HepG2 (cell line): ENCODE measurements at places on chromosomes 5 and 9. TPM values are rescaled to one million over a fixed set of nuclear protein-coding genes. Genes with fewer than 3 reads are reported as not detected.

GRCh38 chr5:41223962-41224361 lies 10.6 kb upstream of the C6 start:
- H3K27ac ChIP-seq, result no peak overlapping the region
- no peaks in the 10 kb centered on the region for H3K36me3 ChIP-seq
- no peaks in the 10 kb centered on the region for H3K4me1 ChIP-seq
- H3K27me3 ChIP-seq, result no peaks in the 10 kb centered on the region
- H3K4me3 ChIP-seq, result no peak overlapping the region

DNA sequence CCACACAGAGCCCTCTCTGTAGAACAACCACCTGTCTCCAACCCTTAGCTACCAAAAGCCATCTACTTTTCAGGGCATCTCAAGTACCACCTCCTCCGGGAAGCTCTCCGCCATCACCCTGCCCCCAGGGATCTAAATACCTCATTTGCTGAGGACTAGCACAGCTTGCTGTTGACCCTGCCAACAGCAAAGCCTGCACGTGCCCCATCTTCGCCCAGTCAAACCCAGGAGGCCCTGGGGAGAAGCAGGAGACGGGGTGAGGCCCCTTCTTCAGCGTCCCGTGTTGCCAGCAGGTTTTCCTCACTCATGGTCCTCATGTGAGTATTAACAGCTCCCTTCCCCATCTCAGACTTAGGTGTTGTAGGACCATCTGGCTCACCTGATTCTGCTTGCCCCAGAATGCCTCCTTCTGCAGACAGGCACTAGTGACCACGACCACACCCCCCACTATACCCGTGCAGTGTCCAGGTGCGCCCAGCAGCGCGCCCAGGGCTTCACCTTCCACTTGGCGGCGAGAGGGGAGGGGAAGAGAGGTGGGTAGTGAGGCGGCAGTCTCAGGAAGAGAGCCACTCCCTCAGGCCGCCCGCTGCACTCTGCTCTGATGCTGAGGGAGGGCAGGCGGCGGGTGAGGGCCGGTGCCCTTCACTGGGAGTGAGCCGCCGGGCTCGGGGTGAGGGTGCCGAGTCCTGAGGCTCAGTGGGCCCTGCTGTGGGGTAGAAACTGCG lies 11.1 kb downstream of the VAV2 start:
- H3K4me3 ChIP-seq, result no peak overlapping the region
- no peak for DNase-seq
- H3K36me3 ChIP-seq, result peaks cover under 1% of the 10 kb centered on the region; the same call in 1 of the 2 replicates
- H3K27me3 ChIP-seq, result no peaks in the 10 kb centered on the region
- peak overlapping the region; percentile 92 for H3K27ac ChIP-seq

- no peak overlapping the region for H3K27ac ChIP-seq
- H3K27me3 ChIP-seq, result no peaks in the 10 kb centered on the region; the same call in 2 of the 3 replicates
- H3K36me3 ChIP-seq, result no peaks in the 10 kb centered on the region
- DNase-seq, result no peak
Measured at GRCh38 chr5:35832762-35833161, 23.9 kb upstream of the IL7R start.

DNA sequence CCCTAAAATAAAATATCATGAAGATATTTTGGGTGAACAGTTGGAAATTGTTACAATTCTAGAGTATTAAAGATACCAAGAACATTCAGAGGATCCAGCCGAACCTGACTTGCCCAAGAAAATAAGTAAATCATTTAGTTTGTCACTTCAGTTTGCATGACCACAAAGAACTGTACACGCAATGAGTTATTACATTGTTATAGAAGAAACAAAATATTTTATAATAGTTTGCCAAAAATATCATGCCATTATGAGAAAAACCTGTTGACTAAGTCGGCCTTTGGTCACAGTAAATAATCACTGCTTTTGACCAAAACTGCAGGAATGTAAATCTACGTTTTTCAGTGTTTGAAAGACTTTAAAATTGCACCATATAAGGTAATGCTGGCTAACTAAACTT lies 27.9 kb downstream of the TRIO start:
- H3K27me3 ChIP-seq, result no peaks in the 10 kb centered on the region
- H3K27ac ChIP-seq, result peak overlapping the region; percentile 33
- H3K4me1 ChIP-seq, result peaks cover 99% of the 10 kb centered on the region
- no peak overlapping the region for H3K4me3 ChIP-seq

The LHX3 gene
- not detected in 2 replicates for total RNA-seq

The C5orf15 gene
- 35.7 and 58.5 TPM in 2 replicates for total RNA-seq

The SAXO1 gene
- not detected in 2 replicates for total RNA-seq
